Kidney (tissue), 22 donors: ENCODE measurements at places on chromosomes 2 and 18.

DNA sequence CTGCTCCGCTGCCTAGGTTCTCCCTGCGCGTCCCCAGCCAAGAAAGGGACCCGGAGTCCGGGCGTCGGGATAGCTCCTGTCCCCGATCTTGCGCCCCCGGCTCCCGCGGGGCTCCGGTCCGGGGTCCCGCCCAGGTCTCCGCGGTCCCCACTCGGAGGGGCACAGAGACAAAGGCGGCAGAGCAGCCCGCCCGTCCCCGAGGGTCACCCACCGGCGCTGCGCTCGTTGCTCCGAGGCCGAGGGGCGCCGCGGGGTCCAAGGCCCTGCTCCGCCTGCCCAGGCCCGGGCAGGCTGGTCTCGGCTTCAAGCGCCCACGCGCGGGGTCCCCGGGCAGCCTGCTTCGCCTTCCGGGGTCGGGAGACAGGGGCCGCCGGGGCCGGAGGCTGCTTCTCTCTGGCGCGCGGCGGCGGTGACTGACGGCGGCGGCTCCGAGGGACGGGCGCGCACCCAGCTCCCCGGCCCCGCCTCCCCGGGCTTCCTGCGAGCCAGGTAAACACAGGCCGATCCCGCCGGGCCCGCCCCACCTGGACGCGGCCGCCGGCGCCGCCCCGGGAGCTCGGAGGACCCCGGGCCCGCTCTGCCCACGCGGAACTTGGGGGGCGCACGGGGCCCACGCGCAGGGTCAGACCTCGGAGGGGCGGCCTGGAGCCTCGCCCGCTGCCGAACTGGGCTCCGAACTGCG, at the start of gene MBP:
Gene MBP (minus strand): TSS at position 415 of the 682 bp plus-strand sequence. CDS start 27,522 bp downstream, outside the sequence.
- peak; percentile 86 for DNase-seq

DNA sequence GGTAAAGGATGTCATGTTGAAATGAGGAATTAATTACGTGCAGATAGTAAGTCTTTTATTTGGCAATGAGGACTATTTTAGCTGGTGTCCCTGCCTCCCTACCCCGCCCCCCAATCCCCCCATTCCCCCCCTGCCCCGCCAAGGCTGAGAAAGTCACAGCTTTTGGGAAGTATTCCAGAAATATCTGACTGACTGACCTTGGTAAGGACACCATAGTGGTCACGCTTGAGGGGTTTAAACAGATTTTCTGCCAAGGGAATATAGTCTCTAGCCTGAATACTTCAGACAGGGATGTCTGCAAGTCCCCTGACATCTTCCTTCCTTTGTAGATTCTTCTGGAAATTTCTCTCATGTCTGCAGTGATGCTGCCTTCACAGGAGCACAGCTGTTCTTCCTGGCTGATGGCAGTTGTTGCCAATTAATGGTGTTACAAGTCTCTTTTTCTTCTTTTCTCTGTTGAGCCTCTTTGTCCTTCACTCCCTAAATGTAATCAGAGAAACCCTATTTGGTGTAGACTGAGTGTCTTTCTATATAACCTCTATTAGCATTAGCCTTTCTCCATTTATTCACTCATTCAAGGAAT, 53.7 kb upstream of the MGAT5 start:
- DNase-seq, result no peak

- no peak for DNase-seq
Measured at GRCh38 chr2:20559277-20559676, 91.6 kb downstream of the HS1BP3 start.

DNA sequence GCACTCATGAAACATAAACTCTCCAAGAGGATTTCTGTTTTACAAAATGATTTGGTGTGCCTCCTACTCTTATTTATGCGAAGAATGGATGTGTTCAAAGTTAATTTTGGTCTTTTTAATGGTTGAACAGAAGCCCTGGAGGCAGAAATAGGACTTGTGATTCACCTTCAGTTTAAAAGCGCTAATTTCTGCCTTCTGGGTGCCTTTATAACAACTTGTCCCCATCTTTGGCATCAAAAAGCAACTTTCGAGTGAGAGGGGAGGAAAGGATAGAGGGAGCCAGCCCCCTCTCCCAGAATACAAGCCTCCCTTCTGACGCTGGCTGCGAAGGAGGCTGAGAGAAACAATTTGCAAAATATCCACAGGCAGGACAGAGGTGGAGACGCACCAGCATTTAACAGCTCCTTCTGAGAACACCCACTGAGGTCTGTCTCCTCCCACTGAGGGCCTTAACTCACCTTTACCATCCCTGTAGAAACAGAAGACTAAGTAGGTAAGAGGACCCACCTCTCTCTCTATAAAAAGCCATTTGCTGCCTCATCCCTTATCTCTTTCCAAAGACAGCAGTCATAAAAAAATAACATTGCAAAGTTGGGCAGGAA, 24.3 kb upstream of the BCL11A start:
- DNase-seq, result no peak

DNA sequence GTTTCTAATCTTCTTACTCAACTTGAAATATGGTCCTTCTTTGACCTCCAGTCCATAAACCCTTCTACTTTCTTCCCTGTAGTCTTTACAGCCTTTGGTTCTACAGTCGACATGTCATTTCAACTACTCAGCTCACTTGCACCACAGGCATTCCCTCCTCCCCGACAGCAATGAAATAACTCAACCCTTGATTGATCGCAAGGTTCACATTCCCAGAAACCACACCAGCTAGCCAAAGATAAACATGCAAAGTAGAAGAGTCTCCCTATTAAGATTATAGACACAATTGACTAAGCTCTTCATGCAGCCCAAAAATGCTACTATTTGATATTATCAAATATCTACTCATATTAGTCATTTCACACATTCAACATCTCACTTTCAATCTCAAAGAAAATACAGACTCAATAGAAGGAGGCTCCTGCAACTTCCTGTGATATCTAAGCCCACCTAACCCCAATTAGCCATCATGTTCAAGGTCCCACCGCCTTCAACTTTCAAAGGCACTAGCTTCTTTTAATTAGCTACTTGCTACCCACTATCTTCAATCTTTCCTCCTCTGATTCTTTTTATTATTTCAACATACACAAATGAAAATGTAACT, 50.8 kb downstream of the RTTN start:
- no peak for DNase-seq

- no peak for DNase-seq
Measured at GRCh38 chr2:45928946-45929345, 277.5 kb downstream of the PRKCE start.

DNA sequence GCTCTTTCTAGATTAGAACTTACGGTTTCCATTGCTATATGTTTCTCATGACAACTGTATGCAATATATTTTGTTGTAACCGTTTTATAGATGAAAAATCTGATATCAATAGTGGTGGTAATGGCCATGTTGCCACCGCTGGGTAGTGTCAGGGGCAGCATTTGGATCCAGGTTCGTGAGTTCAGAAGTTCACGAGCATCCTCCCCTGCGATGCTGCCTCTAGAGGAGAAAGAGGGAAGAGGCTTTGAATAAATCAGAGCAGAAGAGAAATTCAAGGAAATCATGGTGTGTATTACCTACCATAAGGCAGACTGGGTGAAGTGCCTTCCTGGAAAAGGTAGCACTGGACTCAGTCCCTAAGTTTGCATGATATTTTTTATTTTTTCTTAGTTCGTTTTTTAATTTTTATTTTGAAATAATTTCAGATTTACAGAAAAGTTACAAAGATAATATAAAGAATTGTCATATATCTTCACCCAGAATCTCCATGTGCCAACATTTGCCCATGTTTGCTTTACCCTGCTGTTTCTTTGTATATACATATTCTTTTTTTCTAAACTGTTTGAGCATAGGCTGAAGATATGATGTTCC, 3.3 kb upstream of the ZBTB7C start:
- DNase-seq, result no peak

DNA sequence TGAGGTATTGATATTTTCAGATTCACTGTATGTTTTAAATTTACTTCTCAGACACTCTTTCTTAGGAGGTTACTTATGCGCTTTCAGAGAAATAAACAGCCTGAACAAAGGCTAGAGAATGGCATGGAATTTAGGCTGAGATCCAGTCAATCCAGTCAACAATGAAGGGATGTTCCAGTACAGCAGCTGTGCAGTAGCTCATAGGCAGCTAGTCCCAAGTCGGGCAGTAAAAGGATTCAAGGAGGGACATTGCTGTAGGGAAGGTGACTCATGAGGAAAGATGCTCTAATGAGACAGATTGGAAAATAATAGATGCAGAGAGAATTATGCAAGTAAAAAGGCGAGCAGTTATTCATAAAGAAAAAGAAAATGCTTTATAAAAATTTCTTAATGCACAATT, 397.9 kb upstream of the RGPD4 start:
- DNase-seq, result no peak

DNA sequence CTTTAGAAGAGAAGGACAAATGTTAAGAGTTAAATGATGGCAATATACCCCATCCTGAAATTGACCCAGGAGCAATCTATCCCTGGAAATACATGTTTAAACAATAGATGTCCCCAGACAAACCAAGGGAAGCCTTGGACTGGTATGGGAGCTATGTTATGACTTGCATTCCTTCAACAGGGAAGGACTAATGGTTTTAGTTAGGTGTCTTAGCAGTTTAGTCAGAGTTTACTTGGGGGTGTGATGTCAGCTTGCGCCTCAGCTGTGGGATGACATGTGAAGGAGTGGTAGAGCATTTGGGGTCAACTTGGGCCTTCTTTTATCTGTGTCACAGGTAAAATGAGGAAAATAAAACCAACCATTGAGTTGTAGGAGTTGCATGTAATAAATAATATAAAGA, 36.8 kb downstream of the SPC25 start:
- no peak for DNase-seq

DNA sequence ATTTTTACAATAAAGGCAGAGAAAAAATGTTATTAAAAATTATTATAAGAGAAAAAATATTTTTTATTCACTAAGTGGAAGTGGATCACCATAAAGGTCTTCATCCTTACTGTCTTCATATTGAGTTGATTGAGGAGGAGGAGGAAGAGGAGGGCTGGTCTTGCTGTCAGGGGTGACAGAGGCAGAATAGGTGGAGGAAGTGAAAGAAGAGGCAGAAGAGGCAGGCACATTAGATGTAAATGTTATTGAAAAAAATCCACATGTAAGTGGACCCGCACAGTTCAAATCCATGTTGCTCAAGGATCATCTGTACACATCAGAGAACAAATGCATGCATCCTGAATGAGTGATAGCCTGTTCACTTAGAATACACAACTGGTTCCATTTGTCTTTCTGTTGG, 6.4 kb upstream of the SPATS2L start:
- no peak for DNase-seq

DNA sequence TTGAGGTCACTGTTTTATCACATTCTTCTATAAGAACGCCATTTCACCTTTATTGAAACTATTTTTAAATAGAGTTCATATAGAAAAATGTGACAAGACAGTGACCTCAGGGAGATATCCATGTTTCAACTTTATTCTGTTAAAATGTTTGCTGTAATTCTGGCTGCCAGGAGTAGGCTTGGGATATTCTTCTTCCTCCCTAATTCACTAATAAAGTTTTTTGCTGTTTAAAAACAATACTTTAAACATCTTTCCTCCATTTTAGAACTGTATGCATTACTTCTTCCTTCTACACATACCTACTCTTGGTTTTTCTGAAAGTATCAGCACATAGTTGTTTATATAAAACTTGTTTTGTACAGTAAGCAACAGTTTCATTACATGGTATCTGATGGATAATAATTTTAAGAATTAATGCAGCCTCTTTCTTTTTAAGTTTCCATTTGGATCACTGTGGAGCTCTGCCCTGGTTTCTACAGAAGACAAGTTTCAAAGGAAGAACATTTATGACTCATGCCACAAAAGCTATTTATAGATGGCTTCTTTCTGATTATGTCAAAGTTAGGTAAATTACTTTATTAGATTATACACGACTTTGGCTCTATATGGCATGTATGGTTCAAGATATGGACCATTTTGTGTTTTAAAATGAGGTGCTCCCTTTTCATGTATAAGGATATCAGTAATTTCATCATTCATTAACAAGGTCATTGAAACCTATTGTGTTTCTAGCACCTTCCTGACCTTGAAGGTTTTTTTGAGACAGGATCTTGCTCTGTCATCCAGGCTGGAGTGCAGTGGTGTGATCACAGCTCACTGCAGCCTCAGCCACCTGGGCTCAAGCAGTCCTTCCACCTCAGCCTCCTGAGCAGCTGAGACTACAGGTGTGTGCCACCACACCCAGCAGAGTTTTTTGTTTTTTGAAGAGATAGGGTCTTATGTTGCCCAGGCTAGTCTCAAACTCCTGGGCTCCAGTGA, 7.2 kb downstream of the CPSF3 start:
- no peak for DNase-seq

- DNase-seq, result no peak
Measured at GRCh38 chr2:63834401-63834800, 7.3 kb upstream of the UGP2 start.

DNA sequence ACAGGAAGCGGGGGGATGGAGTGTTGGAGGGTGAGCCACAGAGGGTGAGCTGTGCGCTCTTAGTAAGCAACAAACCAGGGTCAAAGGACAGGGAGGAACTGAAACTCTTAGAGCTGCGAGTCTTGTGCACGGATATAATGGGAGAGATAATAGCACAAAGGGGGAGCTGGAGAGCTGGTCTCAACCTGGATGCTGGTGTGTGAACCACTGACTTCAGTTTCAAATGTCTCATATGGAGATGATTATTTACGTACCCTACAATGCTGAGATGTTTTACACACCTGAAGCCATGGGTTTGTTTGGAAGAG, 35.9 kb downstream of the PTGR3 start:
- no peak for DNase-seq

DNA sequence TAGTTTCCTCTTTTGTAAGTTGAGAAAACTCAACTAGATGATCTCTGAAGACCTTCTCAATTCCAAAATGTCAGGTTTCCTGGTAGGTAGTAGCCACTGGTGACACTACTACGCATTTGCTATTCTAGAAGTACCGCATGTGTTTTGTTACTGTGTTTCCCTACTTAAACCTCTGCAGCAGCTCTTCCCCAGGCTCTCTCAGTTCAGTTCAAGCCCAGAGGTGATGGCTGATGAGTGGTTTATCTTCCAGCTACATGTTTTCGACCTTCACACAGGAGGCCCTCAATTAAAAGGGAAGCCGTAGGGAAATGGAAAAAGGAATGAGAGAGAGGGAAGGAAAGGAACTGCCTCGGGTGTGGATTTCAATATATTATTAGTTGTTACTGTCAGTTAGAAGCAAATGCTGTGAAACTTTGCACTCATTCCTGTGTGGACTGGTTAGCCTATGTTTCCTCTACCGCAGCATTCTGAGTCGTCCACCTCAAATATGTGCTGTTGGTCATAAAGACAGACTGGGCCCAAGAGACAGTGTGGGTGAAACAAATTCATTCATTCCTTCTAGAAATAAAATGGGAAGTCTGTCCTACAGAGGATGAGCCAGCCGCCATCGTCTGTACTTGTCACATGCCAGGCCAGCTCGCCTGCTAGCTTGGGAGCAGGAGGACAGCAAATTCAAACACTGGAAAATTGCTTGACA, 455.2 kb upstream of the RAB12 start:
- DNase-seq, result no peak
